ENCODE measurements at places on chromosomes 11 and 22.

GRCh38 chr11:92784331-92784730 lies 185.1 kb upstream of the MTNR1B start:
- no peak for DNase-seq

- DNase-seq: no peak
Measured at GRCh38 chr22:46421267-46421666, 85.8 kb downstream of the TRMU start.

GRCh38 chr11:18802381-18803257 lies 11.0 kb upstream of the PTPN5 start:
- no peak for DNase-seq

DNA sequence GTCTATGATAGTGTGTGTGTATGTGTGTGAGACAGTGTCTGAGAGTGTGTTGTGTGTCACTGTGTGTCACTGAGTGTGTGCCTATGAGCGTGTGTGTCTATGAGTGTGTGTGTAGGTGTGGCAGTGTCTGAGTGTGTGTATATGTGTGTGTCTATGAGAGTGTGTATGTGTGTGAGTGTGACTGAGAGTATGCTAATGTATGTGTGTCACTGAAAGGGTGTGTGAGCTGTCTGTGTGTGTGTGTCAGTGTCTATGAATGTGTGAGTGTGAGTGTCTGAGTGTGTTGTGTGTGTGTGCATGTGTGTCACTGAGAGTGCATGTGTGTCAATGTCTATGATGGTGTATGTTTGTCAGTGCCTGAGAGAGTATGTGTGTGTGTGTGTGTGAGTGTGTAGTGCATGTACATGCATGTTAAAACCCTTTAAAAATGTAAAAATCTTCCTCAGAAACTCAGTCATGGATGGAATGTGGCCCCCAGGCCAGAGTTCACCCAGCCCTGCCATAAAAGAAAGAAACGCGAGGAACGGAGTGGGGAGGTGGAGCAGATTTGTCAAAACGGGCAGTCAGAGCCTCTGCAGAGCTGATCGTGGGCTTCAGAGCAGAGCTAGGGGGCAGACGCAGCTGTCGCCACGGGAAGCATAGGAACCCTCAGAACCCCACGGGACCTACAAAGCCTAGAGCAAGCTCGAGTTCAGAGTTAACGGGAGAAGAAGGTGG lies 218.8 kb downstream of the CTTN start:
- no peak for DNase-seq

DNA sequence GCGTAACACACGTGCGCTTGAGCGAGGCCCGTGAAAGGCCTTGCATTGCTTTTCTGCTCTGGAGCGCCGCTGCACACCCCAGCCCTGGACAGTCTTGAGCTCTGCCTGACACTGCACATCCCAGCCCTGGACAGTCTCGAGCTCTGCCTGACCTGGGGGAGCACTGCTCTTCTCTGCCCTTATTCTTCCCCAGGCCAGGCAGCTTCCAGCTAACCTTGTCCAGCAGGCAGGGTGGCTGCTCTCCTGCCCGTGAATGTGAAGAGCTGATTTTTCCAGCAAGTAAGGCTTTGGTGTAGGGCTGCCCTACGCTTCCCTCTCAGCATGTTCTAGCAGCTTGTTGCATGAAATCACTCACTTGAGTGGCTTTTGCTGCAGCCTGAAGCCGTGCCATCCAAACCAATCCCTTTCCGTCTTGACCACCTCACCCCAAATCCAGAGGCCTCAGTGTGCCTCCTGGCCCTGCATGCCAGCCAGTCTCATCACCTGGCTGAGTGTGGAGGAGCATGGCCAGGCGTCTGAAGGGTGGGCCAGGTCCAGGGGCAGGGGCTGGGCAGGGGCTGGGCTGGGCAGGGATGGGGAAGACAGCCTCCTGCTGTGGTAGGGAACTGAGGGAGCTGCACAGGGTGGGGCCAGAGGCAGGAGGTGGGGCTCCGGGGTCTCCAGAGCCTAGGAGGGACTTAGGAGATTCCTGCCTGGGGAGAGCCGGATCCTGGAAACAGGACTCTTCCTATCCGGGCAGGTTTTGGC lies 89.5 kb upstream of the B3GAT1 start:
- DNase-seq: no peak

All from stimulated activated CD8-positive, alpha-beta memory T cell treated with anti-CD3 and anti-CD28 coated beads, Interleukin-4, amount 100 ng/mL, for 1 hour (primary cell).